Cardiac muscle cell (in vitro differentiated cells and primary cell): ENCODE measurements at places on chromosomes 6 and 20.

DNA sequence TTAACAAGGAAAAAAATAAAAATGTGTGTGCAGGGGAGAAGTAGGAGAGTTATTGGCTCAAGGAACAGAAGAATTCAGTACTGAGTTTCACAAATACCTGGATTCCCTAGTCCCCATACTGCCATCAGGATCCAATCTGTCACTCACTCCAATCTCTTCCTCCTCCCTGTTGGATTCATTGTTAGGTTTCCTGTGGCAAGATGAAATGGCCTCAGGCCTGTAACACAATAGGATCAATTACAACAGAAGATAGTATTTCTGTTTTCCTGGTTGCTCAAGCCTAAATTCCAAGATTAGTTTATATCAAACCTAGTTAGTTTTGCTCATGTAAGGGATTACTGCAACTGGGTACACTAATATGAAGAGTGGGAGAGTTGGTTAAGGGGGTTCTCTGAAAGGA is 24.4 kb downstream of the HCRTR2 start:
- DNase-seq, result no peak

GRCh38 chr6:84547341-84547801 is 217.0 kb downstream of the TBX18 start:
- peak; percentile 54 for DNase-seq

GRCh38 chr20:17883592-17884306 is 84.8 kb downstream of the SNX5 start:
- no peak for DNase-seq

DNA sequence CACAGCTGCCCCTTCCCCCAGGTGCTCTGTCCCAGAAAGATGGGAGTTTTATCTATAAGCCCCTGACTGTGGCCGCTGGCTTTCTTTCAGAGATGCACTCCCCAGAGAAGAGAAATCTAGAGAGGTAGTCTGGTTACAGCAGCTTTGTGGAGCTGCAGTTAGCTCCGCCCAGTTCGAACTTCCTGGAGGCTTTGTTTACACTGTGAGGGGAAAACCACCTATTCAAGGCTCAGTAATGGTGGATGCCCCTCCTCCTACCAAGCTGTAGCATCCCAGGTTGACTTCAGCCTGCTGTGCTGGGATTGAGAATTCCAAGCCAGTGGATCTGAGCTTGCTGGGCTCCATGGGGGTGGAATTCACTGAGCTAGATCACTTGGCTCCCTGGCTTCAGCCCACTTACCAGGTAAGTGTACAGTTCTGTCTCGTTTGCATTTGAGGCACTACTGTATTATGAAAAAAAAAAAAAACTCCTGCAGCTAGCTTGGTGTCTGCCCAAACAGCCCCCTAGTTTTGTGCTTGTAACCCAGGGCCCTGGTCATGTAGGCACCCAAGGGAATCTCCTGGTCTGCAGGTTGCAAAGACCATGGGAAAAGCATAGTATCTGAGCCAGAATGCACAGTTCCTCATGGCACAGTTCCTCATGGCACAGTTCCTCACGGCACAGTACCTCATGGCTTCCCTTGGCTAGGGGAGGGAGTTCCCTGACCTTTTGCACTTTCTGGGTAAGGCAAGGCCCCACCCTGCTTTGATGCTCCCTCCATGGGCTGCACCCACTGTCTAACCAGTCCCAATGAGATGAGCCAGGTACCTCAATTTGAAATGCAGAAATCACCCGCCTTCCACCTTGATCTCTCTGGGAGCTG is 275.0 kb downstream of the CENPW start:
- no peak for DNase-seq

DNA sequence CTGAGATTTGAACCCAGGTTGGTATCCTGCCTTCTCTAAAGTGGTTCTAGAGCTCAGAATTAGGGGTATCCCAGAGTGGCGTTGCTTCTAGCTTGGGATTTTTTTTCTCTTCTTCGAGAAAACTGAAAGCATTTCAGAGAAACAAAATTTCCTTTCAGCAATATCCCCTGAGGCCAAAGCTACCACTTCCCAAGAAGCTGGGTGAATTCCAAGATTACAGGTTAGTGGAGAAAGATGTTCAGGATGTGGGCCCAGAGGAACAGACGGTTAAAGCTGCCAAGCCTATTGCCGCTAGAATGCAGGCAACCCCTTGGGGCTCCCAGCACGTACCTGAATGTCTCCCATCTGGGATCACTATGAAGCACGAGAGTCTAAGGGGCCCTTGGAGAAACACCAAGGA is 134.1 kb downstream of the FOXO3 start:
- no peak for DNase-seq

DNA sequence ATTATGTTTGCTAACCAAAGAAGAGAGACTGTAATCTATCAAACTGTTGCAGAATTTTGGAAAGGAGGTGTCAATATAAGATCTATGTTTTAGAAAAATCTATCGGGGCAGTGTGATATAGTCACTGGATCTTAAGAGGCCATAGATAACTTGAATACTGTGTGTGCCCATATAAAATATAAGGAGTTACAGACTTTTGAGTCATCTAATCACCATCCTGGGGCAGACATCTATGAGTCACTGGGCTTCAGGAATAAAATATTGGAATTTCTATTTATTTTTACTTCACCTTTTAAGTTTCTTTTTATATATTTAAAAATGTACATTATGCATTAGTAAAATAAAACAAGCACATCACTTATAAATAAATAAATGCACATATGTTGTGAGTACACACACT is 509.3 kb upstream of the MAN1A1 start:
- DNase-seq, result no peak

- DNase-seq, result no peak
Measured at GRCh38 chr6:85612690-85613474, 19.2 kb upstream of the SNX14 start.

DNA sequence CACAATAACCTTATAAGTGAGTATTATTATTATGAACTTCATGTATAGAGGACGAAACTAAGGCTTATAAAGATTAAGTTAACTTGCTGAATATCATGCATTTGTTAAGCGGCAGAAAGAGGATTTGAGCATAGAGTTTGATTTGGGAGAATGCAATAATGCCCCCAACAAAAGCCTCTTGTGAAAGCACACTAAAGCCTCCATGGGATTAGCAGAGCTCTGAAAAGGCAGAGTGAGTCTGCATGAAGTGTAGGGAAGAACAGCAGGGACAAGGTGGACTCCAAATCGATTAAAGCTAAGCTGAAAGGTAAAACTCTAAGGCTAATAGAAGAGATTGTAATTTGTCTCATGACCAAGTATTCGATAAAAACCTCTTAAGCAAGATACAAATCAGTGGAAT is 100.3 kb downstream of the SH3BGRL2 start:
- no peak for DNase-seq

DNA sequence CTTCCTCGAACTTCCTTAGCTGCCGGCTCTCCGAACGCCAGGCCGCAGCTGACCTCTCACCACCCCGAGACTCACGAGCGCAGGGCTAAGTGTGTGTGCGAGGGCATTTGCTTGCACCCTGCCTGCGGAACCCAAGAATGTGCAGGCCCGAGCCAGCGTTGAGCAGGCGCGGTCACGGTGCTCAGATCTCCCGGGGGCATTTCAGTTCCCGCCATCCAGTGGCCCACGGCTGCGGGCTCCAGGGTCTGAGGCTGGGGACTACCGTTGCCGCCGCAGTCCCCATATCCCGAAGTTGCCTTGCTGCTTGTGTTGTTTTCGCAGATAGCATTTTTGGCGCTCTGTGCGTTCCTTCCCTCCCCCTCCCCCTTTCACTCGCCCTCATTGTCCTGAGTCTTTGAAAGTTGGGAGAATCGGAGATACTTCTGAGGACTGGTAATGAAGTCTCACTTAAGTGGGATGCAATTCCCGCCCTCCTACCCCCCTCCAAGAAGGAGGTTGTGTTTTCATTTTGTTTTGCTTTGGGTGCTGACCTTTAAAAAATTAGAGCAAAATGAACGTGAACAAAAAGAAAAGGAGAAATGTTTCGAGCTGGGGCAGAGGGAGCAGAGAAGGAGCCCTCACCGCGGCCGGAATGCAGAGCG is 1.7 kb downstream of the NR2E1 start:
- DNase-seq, result no peak

- DNase-seq, result no peak
Measured at GRCh38 chr6:97820400-97820799, 537.4 kb upstream of the MMS22L start.

DNA sequence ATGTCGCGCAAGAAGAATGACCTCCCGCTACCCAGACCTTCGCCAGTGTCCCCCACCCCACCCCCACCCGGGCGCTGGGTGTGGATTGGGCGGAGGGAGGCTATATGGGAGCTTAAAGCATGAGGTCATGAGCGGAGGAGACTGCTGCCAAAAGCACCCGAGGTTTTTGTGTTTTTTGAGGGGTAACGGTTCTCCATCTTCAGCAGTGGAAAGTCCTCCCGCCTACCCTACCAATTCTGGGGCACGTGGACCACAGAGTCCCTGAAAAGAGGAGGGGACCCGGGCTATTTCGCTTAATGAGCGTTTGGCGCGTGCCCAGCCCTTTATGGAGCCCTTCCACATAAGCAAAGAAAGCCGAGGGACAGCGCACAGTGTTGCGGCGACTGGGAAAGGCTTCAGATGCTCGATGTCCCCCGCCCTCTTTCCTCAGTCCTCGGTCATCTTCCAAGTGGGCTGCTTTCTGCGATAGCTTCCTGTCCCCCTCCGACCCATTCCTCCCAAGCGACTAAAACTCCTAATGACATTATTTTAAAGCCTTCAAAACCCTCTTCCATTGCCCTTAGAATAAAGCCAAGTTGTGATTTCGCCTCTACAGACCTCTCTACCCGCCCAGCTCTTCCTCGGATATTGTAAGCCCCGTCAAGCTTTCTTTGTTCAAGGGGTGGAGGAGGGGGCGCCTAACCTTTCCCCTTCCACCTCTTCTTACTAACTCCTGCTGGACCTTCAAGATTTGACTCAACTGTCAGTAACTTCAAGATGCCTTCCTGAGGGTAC is 2.1 kb upstream of the TRERF1 start:
- DNase-seq, result peak; percentile 82
